ENCODE measurements at places on chromosomes 4 and X.

GRCh38 chr4:88892646-88893045 lies 164.3 kb downstream of the FAM13A start:
- no peak for DNase-seq

GRCh38 chr4:602559-602942 lies 22.8 kb upstream of the PDE6B start:
- no peak for DNase-seq

- no peak for DNase-seq
Observed at GRCh38 chr4:10713591-10713990, 29.0 kb upstream of the CLNK start.

GRCh38 chr4:26632916-26633315 lies 49.0 kb downstream of the TBC1D19 start:
- no peak for DNase-seq

DNA sequence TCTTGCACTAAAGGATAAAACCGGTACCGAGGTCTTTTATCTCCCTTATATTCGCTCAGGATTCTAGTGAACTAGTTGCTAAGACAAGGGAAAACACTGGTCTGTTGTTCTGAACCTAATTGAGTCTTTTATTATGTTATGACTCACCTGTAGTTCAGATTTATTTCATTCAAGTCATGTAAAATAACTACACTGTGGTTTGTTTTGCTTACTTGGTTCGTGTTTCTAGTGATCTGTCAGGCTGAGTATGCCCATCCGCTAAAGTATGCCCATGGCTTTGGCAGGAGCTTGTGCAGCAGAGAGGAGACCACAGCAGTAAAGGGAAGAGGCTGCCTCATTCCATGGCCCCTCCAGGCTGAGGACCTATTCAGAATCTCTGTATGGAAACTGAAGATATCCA lies 126.1 kb downstream of the AFF1 start:
- no peak for DNase-seq

GRCh38 chrX:135112096-135112729 lies 8.1 kb downstream of the ETDB start:
- DNase-seq, result no peak

DNA sequence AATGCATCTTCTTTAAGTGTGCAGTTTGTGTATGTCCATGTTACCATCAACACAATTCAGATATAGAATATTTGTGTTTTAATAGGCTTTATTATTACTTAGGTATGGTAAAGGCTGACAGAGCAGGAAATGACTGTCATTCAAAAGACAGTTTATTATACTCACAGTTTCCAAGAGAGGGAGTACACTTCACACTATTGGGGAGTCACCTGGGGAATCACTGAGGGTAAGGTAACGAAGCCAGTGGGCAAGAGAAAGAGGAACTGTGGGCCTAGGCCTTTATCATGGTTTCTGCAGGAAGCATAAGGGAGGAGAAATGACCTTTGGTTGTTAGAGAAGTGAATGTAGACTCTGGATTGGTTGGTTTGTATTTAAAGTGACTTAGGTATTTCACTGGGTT lies 235.1 kb upstream of the HCCS start:
- no peak for DNase-seq

DNA sequence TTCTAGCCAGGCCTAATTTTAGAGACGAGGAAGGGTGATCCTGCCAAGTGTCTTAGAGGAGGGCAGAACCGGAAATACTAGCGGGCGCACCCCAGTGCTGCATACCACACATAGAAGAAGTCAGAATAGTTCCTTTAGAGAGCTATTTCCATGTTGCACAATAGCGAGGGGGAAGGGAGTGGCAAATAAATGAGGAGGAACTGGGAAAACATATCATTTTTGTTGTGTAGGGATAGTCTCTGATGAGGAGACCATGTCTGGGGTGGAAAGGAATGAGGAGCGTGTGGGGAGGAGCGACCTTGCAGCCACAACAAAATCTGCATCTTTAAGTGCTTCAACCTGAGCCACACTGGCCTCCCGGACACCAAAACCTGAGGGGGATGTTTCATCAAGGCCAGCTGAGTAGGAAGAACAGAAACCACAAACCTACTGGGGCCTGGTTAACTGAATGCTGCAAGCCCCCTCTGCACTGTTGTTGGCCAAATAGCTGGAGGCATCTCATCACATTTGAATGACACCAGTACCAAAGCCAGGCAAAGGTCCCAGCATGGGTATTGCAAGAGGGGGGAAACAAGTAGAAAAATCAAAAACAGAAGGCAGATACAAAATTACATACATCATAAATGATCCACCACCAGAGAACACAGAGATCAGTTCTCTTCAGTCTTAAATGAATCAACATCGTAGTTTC lies 26.7 kb upstream of the C1QTNF7 start:
- no peak for DNase-seq

GRCh38 chrX:37776987-37777325 lies 2.9 kb upstream of the CYBB start:
- no peak for DNase-seq
